ENCODE measurements at places on chromosomes 2 and 18.

DNA sequence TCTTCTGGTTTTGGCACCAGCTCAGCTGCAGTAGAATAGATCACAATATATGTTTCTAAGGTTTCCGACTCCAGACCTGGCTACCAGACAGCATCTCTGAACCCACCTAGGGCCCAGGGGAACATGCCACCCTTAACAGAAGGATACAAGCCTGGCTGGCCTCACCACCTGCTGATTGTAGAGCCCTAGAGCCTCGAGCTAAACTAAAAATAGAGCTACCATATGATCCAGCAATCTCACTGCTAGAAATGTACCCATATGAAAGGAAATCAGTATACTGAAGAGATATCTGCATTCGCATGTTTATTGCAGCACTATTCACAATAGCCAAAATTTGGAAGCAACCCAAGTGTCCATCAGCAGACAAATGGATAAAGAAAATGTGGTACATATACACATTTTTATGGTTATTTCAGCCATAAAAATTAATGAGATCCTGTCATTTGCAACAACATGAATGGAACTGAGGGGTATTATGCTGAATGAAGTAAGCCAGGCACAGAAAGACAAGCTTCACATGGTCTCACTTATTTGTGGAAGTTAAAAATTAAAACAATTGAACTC is 242.4 kb upstream of the SLC39A10 start:
- no peak for DNase-seq

DNA sequence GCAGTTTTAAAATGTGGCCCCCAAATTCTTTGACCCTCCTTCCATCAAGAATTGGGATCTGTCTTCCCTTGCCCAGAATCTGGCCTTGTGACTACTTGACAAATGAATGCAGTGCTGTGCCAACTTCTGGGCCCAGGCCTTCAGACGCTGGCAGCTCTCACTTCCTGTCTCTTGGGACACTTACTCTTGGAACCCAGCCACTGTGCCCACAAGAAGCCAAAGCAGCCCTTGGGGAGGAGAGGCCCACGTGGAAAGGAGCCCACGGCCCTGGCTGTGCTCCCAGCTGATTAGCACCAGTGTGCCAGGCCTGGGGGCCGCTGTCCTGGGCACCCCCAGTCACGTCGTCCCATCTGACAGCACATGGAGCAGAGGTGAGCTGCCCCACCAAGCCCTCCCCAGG is 56.6 kb downstream of the RPL37A start:
- DNase-seq = no peak

DNA sequence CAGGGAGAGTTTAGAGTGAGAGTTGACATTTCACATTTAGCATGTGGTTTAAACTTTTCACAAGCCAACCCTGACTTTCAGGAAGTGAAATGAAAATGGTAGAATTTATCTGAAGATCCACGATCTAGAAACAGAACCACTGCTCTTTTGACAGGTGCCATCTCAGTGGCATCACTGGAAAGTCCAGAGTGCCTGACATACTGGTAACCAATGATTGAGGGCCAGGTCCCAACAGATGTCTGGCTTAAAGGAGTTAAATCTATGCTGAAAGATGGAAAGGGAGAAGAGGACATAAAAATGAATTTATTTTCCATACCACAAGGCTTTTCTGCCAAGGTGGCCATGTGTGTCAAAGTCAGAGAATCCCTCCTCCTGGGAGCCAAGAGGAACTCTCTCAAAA is 2.7 kb downstream of the IL36G start:
- DNase-seq = no peak

- no peak for DNase-seq
Observed at GRCh38 chr2:150387586-150388288, 99.7 kb downstream of the RND3 start.

- DNase-seq = no peak
Observed at GRCh38 chr18:35326695-35327387, 17.4 kb downstream of the ZNF24 start.

GRCh38 chr2:121065239-121065638 is 219.8 kb downstream of the TFCP2L1 start:
- no peak for DNase-seq

GRCh38 chr2:121969166-121969565 is 213.7 kb downstream of the TSN start:
- no peak for DNase-seq

DNA sequence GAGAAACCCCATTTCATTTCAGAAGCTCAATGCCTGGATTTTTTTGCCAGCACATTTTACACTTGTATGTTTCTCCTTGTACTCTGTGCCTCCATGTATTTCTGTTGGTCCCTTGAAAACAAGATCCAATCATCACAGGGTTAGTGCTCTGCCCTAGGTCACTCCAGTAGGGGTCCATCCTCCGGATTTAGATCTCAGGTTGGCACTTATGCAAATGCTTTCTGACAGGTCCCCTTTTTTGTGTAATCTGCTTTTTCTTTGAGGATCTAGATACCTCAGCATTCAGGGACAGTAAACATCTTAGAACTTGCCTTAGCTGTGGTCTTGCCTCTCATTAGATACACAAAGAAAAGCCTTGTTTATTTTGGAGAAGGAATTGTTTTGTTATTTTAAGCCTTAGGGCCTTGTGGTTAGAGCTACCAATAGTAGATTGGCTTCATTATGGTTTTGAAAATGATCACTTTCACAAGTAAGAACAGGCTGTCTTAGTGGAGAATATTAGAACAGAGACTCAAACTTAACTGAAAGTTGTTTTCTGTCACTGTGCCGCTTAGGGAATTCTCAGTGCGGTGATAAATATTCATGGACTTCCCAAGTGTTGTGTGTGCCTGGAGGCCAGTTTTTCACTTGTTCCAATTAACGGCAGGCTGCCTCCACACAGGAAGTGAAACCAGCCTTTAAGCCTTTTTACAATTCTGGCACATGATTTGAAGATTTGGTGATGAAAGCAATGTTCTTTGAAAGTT is 7.8 kb downstream of the MERTK start:
- no peak for DNase-seq

DNA sequence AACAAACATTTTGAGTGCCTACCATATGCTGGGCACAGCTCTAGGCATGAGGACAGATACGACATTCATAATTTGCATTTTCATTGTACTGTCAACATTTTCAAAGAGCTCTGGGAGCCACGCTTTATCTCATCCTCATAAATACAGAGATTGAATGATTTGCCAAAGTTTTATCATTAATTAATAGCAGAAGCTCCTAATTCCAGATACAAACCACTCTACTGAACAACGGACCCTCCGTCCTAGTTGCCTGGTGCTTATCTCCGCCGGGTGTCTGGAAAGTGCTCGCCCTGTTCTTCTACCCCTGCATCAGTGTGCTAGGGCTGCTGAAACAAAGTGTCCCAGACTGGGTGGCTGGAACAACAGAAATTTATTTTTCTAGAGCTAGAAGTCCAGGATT is 23.8 kb downstream of the SERTAD2 start:
- DNase-seq = no peak

DNA sequence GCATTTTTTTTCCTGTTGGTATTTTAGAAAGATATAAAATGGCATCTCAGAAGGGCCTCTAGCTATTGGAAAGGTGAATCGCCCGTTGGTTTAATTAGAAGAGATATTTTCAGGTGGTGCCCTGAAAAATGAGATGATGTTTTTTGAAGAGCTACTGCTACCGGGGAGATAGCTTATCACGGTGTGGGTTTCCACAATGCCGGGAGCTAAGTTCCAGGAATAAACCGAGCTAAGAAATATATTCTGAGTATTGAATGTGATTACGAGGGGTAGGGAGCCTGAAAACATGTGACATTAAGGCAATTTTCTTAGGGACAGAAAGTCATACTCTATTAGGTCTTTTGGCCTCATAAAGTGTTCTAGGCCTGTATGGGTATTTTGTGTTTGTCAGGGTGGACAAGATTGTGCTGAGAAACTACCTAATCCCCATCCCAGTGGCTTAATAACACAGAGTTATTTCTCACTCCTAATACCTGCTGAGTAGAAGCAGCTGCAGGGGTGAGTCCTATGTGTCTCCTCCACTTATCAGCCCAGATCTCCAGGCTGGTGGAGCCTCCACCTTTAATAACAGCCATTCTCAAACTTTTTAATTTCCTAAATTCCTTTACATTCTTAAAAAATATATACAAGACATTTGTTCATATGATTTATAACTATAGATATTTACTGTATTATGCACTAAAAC is 150.2 kb downstream of the LRRTM1 start:
- no peak for DNase-seq

DNA sequence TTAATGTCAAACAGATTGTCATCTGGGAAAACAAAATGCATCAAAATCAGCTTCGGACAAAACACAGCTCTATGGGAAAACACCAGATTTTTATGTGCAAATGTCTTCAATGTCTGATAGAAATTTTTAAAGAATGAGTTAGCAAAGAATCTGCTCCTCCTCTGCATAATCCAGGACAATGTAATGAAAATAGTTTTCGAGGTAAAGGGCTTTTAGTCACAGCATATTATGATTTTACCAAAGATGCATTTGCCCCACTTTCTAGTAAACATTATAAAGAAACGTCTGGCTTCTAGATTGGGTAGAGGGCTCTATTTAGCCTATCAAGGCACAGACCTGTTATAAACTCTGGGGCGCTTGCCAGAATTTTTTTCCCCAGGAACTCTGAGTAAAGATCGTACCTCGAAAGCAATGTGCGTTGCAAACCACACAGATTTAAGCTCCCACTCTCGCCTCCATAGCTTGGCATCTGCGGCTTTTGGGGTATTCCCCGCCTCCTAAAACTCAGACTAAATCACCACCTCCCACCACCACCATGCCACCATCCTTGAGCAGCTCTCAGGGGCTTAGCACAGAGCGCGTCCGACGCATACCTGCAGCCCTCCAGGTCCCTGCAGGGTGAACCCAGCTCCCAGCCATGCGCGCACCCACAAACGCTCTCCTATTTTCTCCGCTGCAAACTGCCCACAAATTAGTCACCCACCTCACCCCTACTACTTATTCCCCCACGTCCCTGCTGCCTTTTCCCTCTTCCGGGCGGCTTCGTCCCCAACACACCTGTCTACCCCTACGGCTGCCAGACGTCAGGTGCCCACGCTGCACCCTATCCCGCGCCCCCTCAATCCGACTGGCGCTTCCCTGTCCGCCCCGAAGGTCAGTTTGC is 829 bp downstream of the ACVR1C start:
- DNase-seq = peak; percentile 51

DNA sequence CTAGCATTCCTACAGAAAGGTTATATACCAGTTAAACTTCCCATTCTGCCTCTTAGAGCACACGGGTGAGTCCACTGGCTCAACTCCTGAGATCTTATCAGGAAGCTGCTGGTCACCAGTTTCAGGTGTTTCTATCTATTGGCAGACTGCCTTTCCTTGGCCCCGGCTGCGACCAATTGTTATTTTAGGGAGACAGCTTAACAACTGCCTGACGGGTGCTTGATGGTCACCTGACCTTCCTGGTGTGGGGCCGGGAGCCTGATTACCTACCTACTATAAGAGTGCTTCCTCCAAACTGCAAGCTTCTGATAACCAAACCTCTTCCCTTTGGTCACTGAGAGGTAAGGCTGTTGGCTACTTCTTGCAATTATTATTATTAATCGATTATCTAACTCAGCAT is 122.1 kb upstream of the XIRP2 start:
- no peak for DNase-seq

- DNase-seq = no peak
Observed at GRCh38 chr18:36349552-36349951, 52.0 kb downstream of the FHOD3 start.

GRCh38 chr18:75783566-75784281 is 356.2 kb upstream of the SMIM21 start:
- DNase-seq = no peak

- DNase-seq = peak; percentile 53
Observed at GRCh38 chr2:8303322-8303832, 378.5 kb upstream of the ID2 start.

- peak; percentile 21 for DNase-seq
Observed at GRCh38 chr2:168929031-168929430, 27.9 kb downstream of the G6PC2 start.

GRCh38 chr2:217573571-217573970 is 429.2 kb downstream of the TNS1 start:
- DNase-seq = peak; percentile 79

GRCh38 chr2:189309331-189309730 is 129.8 kb upstream of the COL5A2 start:
- DNase-seq = no peak

- peak; percentile 65 for DNase-seq
Observed at GRCh38 chr2:239393941-239394340, 6.9 kb downstream of the HDAC4 start.

DNA sequence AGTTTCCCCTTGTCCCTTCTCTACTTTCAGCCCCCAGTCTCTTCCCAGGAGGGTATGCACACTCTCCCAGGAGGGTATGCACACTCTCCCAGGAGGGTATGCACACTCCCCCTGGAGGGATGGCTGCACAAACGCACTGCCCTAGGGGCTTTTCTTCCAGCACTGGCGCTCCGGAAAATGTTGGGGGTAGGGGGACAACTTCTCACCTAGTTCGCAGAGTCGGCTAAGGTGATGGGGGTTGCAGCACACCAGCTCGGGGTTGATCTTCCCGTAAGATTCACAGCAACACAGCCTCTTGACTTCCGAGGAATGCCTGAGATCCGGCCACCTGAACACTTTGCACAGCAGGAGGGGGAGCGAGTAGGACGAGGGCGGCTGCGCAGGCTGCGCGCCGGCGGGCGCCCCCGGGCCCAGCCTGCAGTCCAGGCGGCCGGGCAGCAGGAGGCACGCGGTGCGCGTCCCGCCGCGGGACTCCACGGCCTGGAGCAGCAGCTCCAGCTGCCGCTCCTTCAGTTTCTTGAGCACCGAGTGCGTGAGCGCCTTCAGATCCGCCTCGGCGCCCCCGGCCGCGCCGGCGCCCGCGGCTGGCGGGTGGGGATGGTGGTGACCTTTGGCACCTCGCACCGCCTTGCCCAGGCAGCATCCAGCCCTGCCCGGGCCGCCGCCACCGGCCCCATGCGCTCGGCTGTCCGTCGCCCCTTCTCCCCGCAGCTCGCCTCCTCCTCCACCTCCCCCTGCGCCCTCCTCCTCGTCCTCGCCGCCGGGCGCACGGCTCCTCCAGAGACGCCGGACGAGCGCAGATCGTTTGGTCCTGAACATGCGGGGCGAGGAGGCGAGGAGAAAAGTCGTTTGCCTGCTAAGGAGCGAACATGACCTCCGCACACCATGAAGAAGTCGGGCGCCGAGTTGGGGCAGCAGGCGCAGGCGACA is 894 bp downstream of the SMAD7 start:
- DNase-seq = no peak

DNA sequence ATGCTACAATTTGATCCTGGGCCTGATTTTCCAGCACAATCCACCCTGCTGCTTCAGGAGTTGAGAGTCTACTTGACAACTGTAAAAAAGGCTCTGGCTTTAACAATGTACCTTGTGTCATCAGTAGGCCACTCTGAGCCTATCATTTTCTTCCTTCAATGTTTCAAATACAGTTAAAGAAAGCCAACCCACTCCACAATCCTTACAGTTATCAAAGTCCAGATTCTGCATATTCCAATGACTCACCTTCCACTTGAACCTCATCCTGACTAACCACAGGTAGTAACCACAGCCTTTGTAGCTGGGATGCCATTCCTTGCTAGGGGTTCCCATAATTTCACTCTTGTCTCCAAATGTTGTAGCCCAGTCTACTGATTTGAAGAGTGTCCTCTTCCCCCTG is 35.5 kb upstream of the AQP4 start:
- no peak for DNase-seq

Data from fibroblast of upper back skin (primary cell).